ENCODE measurements at places on chromosomes 3 and 15.

- DNase-seq, result no peak
Measured at GRCh38 chr3:124552224-124552623, 178.0 kb upstream of the UMPS start.

DNA sequence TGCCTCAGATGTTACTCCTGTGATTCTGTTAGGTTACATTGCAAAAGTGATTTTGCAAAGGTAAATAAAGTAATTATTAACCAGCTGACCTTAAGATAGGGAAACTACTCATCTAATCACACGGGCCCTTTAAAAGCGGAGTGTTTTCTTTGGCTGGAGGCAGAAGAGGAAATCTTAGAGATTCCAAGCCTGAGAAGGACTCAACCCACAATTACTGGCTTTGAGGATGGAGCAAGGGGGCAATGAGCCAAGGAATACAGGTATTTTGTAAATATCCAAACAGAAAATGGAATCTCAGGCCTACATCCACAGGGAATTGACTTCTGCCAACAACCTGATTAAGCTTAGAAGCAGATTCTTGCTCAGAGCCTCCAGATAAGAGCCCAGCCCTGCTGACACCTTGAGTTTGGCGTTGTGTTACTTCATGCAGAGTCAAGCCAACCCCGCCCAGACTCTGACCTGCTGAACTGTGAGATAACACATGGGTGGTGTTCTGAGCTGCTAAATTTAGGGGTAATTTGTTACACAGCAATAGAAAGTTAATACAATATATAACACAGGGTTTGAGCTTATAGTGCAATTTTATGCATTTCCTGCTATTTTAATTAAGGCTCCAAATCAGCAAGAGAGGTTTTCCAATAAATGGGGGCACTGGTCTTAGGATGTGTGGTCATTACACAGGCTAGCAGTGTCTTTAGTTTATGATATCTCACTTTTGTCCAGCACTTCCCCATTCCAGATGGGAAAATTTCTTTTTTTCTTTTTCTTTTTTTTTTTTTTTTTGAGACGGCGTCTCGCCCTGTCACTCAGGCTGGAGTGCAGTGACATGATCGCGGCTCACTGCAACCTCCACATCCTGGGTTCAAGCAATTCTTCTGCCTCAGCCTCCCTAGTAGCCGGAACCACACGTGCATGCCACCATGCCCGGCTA lies 19.5 kb downstream of the NFKBIZ start:
- no peak for DNase-seq

DNA sequence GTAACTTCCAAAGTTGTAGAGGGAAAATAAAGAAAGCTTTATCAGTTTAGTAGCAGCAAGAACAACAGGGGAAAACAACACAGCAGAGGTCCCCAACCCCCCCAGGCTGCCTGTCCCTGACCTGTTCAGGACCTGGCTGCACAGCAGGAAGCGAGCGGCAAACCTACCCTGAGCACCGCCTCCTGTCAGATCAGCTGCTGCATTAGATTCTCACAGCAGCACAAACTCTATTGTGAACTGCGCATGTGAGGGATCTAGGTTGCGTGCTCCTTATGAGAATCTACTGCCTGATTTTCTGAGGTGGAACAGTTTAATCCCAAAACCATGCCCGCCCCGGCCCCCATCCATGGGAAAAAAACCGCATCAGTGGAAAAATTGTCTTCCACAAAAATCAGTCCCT lies 40.3 kb downstream of the USP50 start:
- no peak for DNase-seq

DNA sequence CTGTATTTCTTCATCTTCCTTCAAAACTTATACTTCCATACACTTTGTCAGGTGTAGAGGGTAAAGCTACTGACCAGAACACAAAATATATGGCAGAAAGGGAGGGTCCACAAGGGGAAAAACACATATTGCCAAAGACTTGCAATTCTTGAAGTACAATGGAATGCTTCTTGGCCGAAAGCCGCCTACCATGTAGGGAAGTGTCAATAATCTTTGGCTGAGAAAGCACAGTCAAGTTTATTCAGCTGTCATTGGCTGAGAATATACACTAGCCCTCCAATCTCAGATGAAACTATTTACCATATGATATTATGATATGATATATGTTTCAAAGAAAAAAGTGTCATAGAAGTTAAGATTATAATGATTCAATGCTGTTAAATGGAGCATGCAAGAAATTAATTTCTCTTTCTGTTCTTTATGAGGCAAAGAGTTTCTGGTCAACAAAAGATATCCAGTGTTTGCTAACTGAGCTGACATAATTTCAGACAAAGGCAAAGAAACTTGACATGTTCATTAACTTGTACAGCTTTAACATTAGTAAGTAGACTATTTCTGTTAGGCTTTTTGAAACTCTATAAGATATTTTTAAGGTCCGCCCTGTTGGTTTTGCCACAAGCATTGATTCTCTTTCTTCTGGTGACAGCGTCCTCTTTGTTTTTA lies 89.0 kb upstream of the LPP start:
- DNase-seq, result no peak
